ENCODE measurements at places on chromosomes 11 and 22.

GRCh38 chr22:28103596-28103995 is 184.5 kb upstream of the PITPNB start:
- no peak for DNase-seq

GRCh38 chr11:131917634-131918384 is 547.4 kb downstream of the NTM start:
- DNase-seq: no peak

- no peak for DNase-seq
These were observed 712 bp downstream of the HSPB2 start for GRCh38 chr11:111913031-111913861.

DNA sequence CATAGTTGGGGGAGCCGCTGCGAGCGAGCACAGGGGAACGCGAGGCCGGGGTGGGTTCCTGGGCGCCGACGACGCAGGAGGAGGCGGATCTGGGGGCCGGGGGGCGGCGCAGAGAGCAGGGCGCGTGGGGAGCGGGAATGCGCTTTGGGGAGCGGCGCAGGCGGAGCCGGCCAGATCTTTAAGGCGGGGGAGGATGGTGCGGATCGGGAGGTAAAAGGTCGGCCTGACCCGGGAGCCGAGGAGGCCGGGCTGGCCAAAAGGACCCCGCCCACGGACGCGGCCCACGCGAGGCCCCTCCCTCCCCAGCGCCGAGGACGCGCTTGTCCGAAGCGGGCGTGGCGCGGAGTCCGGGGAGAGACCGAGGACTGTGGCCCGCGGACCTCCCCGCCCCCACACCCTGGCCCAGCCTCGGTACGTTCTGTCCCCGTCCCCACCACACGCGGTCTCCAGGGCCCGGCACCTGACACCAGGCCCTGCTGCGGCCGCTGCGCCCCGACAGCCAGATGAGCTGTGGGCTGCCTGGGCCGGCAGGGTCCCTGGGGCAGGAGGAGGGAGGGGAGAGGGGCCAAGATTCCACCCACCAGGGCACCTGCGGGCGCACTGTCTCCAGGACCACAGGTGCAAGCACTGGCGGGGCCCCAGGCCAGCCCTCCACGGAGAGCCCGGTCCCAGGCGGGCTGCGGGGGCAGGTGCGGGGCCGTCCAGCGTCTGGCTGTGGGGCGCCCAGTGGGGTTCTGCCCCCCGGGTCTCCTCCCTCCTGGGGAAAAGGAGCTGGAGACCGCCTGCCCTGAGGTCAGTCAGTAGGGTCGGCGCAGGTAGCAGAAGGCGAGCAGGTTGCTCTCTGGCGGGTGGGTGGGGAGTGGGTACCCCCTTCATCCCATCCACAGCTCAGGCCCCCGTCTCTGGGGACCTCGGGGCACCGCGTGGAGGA is 10.9 kb downstream of the PIM3 start:
- no peak for DNase-seq

DNA sequence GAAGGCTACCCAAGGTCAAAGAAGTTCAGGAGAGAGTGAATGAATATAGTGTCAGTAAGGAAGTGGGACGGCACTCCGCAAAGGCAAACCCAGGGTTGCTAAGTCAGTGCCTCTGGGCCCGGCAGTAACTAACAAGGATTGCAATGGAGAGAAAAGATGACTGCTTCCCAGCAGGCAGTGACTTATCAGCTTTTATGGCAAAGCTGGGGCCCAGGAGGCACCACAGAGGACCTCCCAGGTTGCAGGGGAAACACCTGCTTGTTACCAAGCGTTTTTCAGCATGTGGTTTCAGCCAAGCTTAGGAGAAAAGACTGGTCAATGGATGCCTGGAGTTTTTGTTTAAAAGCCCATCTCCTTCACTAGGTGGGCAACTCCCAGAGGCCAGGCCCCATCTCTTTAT is 11.3 kb downstream of the CACNG2 start:
- DNase-seq: no peak

DNA sequence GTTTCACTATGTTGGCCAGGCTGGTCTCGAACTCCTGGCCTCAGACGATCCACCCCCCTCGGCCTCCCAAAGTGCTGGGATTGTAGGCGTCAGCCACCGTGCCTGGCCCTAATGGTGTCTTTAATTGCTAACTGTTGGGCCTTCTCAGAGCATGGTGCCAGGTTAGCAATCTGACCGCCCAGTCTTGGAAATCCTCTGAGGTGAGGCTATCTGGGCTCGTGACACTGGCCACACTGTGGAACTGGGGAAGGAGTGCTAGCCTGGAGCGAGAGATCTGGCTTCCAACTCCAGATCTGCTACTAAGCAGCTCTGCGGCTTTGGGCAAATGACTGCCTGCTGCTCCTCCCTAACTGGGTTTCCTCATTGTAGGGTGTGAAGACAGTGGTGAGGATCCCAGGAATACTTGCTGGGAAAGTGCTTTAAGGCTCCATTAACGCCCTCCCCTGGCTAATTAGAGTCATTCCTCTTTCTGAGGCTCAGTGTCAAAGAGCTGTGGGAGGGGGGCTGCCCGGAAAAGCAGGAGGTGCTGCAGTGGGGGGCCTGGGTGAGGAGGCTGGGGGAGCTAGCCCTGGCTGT is 35.4 kb downstream of the CHRDL2 start:
- no peak for DNase-seq

GRCh38 chr11:117089685-117090084 is 8.5 kb downstream of the SIK3 start:
- DNase-seq: no peak

GRCh38 chr11:95924414-95924760 is 480 bp upstream of the MTMR2 start:
- peak; percentile 3 for DNase-seq

- no peak for DNase-seq
These were observed 5.7 kb downstream of the PIK3IP1 start for GRCh38 chr22:31286360-31287255.

DNA sequence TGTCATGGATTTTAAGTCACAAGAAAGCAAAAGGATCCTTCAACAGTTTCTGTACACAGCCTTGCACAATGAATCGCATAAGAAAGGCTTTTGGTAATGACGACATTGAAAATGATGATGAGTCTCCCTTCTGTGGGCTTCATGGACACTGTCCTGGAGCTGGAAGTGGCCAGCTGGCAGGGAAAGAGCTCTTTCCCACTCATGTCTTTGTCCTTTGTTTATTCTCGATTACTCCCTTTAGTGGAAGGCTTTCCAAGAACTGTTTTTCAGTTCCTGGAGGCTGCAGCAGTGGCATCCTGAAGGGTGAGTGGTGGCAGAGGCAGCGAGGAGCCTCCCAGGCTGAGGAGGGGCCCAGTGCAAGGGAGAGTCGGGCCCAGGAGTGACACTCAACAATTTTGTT is 505.2 kb downstream of the NTM start:
- DNase-seq: no peak

DNA sequence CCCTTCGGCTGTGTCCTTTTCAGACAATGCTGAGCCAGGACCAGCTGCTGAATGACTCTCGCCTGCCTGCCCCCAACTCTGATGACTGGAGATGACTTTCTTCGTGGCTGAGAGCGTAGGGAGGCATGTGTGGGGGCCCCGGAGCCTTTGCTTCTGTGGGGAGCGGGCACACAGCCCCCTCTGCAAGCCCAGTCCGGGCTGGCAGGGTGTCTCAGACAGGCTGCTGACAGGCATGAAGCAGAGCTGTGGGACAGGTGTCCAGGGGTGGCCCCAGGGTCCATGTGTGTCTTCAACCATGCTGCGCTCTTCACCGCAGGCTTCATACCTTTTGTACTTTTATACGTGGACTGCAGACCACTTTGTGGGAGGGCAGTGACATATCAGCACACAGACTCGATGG is 16.6 kb downstream of the CYB5R2 start:
- DNase-seq: no peak

GRCh38 chr11:96154802-96155520 is 188.0 kb downstream of the MAML2 start:
- DNase-seq: no peak

GRCh38 chr11:26483108-26483507 is 89.0 kb downstream of the MUC15 start:
- DNase-seq: no peak

GRCh38 chr11:22472306-22472705 is 134.1 kb downstream of the SLC17A6 start:
- DNase-seq: no peak

- DNase-seq: no peak
These were observed 274.7 kb downstream of the CASP12 start for GRCh38 chr11:104623518-104623917.

Data from GM06990 (cell line).